ENCODE measurements at places on chromosomes 7 and 10.

DNA sequence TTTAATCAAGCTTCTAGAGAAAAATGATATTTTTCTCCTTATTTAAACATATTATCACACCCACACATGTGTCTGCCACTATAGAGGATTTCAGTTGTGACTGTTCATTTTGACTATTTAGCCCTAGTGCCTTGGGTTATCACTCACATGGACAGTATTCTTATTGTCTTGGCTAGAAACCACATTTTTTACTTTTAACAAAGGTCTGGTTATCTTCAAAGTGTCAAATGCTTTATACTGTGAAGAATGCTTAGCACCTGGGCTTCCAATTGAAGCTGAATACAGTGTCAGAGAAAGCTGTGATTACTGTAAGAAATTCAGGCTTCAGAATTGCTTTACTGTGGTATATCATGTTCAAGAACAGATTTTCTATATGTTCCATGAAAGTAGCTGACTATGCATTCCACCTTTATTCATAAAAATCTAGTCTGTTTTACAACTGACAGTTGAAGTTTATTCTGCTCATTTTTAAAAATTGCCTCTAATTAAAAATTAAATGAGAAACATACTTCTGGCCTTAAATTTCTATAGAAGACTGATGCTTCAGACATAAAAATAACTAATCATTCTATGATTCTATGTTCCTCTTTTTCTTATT lies 278.6 kb downstream of the SEMA3D start:
- DNase-seq, result no peak

DNA sequence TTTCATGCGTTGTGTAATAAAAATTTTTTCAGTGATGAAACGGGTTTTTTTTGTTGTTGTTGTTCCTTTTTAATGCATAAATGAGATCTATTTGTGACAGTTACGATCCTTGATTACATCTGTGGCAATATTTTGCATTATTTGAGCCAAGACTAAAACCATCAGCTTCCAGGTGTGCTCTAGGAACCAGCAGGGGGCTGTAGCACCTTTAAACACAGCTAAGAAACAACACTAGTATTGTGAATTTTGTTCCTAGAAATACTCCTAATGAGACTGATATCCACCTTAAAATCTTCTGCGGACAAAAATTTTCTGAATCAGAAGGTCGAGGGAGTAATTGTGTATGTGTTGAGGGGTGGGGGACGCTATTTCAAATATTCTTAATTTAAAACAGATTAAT lies 52.6 kb downstream of the FGFBP3 start:
- no peak for DNase-seq

- no peak for DNase-seq
Observed at GRCh38 chr10:42475168-42476098, 162.9 kb downstream of the ZNF33B start.

GRCh38 chr7:116548506-116548905 lies 23.7 kb downstream of the CAV1 start:
- no peak for DNase-seq

- DNase-seq, result no peak
Observed at GRCh38 chr7:30865821-30866220, 45.8 kb upstream of the AQP1 start.

DNA sequence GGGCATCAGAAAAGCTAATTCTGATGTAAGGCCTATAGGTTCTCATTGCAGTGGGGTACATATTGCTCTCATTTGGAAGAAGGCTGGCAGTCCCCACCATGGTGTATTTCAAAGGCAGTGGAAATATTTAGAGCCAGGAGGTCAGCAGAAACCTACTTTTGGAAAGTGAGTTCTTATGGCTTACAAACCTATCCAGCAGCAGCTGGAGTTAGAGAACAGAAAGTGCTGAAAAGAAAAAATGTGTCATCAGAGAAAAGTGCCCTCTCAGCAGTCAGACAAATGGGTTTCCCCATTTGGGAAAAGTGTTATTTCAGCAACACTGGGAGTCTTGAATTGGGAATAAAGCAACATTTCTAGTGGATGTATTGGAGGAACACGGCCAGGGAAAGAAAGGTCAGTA lies 105.7 kb upstream of the IGFBP3 start:
- no peak for DNase-seq

All from central memory CD4-positive, alpha-beta T cell (primary cell).